Activated T-helper 1 cell treated with anti-CD3 and anti-CD28 coated beads, Interleukin-2, amount 50 U/mL, for 16 hours (primary cell): ENCODE measurements at places on chromosomes 11 and 22.

DNA sequence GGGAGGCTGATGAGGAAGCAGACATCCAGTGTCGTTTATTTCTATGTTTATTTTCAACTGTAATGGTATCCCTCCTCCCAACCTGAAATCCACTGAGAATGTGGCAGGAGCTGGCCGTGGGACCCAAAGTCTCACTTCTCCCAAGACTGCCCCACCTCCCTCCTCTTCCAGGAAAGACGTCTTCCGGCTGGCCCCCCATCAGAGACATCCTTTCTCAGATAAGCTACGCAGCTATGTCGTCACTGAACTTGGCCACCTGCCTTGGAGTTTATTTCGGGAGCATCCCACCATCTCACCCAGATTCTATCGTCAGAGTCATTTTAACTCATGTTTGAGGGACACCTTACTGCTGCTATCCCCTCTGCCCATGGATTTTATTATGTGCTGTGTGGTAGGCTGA, 13.9 kb downstream of the TMEM184B start:
- no peak for DNase-seq

- no peak for DNase-seq
Observed at GRCh38 chr11:78783301-78783700, 208.6 kb upstream of the NARS2 start.

GRCh38 chr11:17439316-17439782, 37.3 kb downstream of the ABCC8 start:
- no peak for DNase-seq

DNA sequence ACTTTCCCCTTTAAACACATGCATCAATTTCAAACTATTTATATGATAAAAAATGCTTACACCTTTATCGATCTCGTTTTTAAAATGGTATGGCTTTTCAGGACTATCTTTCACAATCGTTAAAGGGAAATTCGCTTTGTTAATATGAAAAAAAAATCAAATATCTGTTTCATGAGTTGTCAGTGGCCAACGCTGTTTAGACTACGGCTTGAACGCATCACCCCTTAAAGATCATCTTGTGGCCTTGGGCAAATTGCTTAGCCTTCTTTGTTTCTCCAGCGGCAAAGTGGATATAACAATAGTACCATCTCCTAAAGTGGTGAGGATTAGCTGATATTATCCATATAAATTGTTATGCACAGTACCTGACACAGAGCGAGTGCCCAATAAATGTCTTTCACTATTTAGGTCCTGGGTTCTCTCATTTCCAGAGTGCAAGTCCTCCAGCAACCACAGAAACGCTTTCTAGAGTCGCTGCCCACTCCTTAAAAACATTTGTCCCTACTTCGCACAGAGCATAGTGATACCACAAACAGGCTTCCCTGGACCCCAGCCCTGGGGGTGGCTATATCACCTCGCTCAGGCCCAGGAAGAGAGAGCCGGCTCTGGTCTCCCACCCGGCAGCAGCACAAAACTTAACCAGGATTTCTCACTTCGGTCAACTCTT, 904 bp downstream of the SLC35F2 start:
- no peak for DNase-seq

DNA sequence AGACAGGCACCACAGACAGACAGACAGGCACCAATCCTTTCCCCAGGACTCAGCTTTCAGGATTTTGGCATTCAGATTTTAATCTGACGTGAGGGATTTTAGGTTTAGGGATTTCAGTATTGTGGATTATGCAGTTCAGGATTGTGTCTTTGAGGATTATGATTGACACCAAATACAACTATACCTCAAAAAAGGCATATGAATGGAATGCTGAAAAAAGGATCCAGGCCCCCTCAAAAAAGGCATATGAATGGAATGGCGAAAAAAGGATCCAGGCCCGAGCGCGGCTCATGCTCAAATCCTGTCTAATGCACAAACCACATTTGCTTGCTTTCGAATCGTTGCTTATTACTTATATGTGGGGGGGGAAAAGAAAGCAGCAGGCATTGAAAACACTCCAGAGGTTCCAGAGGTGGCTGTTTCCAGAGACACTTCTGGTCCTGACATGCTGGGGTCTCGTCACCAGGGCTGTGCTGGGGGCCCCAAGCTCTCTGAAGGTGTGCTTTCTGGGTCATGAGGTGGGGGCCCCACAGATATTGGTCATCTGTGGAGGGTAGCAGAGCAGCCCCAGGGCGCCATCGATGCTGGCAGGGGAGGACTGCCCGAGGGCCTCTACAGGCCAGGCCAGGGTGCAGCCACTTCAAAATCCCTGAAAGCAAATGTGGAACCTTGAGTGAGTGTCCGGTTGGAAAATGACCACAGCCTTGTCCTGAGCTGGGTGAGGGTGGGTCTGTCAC, 16.8 kb upstream of the OSBPL5 start:
- DNase-seq, result no peak

GRCh38 chr11:76753449-76753848, 29.7 kb upstream of the TSKU start:
- no peak for DNase-seq

DNA sequence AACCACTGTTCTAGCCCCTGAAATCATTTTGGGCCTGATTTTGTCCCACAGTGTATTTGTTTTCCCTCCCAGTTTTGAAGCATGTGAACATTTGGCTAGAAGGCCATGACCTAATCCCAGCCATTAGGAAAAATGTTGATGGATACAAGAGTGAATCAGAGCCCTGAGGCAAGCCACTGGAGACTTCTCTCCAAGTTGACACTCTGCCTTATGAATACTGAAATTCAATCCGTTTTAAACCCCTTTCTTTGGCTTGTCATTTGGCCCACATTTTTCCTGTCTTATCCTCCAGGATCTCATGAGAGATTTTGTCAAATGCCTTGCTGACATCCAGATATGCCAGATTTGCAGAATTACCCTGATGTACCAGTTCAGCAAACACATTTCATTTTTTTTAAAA, 158.8 kb downstream of the FAT3 start:
- no peak for DNase-seq

DNA sequence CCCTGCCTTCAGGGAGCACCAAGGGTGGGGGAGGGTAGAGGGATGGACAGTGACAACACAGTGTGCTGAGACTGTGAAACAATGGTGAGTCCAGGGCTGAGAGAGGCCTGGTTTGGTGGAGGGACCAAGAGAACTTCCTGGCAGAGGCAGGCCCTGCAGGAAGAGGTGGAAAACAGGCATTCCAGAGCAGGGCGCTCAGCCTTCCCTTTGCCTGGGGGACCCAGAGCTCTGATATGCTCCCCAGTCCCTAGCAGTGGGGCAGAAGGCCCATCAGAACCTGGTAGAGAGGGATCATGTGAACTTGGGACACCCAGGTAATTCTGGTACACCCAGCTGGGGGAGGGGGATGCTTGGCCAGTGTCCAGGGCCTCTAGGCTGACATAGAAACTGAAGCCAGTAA, 17.2 kb upstream of the UVRAG start:
- DNase-seq, result no peak

DNA sequence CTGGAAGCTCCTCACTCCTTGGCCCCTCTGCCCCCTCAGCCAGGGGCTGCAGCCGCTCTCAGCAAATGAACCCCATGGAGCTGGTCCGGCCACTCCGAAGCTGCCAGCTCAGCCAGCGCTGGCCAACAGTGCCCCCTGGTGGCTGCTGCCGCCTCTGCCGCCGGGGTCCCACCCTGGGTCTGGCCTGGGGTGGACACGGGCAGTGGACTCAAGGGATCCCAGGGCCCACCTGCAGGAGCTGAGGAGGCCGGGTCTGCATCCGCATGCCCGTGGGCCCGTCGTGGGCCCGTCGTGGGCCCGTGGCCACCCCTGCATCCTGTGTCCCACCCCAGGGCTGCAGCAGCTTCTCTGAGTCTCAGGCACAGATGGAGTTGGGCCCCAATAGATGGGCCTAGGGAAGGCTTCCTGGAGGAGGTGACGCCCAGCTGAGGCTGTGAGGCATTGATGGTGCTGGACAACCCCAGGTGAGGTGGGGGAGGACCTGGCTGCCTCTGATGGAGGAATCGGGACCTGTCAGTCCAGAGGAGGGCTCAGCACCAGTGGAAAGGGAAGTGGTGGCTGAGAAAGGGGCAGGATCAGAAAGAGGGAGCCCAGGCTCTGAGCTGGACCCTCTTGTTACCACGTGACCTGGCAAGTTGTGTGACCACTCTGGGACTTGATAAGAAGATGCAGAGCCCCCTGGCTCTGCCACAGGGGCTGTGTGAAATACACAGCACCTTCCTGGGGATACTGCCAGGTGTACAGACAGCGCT, 522.3 kb downstream of the BRD1 start:
- DNase-seq, result peak; percentile 31
